ENCODE measurements at places on chromosomes 13 and 19. TPM values are rescaled to one million over a fixed set of nuclear protein-coding genes. Genes with fewer than 3 reads are reported as not detected.

PSG1 gene
- 0.39 TPM for total RNA-seq

TYROBP gene
- not detected for total RNA-seq

CCDC97 gene
- total RNA-seq = 47.7 TPM

TMEM59L gene
- 6.2 TPM for total RNA-seq

GZMM gene
- total RNA-seq = 0.48 TPM

NCR1 gene
- total RNA-seq = not detected

ACTN4 gene
- 901 TPM for total RNA-seq

ICAM3 gene
- 9.6 TPM for total RNA-seq

CYP2S1 gene
- total RNA-seq = 26.4 TPM

KLK13 gene
- total RNA-seq = not detected

DHDH gene
- 2.2 TPM for total RNA-seq

ZNF557 gene
- 3.1 TPM for total RNA-seq

ZNF132 gene
- total RNA-seq = 0.08 TPM

MUC16 gene
- 0.08 TPM for total RNA-seq

NCAN gene
- total RNA-seq = 0.15 TPM

MZT1 gene
- 11.5 TPM for total RNA-seq

TEX101 gene
- not detected for total RNA-seq

TEX29 gene
- total RNA-seq = 0.19 TPM

NLRP4 gene
- not detected for total RNA-seq

FCAR gene
- not detected for total RNA-seq

LGALS16 gene
- total RNA-seq = not detected

ZNF441 gene
- total RNA-seq = not detected

LPAR6 gene
- total RNA-seq = 0.89 TPM

SIGLEC8 gene
- total RNA-seq = not detected

MYCBP2 gene
- total RNA-seq = 16.4 TPM

STOML3 gene
- not detected for total RNA-seq

SULT2A1 gene
- total RNA-seq = not detected

SPTBN4 gene
- total RNA-seq = 0.92 TPM

LRP3 gene
- 51.9 TPM for total RNA-seq

KIR2DL4 gene
- total RNA-seq = not detected

LILRA6 gene
- not detected for total RNA-seq
